ENCODE measurements at places on chromosomes 3 and 15.

DNA sequence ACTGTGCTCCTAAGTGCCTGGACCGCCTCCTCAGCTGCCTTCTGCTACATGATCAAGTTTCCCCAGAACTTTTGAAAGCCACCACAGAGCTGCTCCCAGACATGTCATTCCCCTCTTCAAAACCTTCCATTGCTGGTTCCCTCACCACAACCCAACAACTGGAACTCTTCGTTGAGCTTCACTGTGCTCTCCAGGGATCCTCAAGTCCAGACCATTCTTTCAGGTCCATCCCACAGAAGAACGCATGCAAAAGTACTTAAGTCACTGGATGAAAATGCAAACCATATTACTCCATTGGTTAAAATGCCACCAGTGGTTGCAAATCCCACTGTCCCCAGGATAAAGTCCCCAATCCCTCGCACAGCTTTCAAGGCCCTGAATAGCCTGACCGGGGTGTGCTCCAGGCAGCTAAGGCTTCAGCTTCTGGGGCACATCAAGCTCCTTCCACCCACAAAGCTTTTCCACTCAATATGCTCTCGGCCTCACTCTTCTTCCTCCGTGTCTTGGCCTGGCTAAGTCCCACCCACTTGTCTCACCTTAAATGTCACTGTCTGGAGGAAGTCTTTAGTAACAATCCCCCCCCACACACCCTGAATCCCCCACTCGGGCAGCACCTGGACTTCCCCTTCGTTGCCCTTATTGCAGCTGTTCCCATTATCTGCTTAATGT lies 84.8 kb downstream of the XXYLT1 start:
- DNase-seq, result no peak

DNA sequence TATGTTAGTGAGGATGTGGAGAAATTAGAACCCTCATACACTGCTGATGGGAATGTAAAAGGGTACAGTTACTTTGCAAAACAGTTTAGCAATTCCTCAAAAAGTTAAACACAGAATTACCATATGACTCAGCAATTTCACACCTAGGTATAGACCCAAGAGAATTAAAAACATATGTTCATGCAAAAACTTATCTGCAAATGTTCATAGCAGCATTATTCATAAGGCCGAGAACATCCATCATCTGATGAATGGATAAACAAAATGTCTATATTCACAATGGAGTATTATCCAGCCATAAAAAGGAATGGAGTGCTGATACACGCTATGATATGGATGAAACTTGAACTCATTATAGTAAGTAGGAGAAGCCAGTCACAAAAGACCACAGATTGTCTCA lies 10.3 kb downstream of the SEC13 start:
- DNase-seq, result no peak

DNA sequence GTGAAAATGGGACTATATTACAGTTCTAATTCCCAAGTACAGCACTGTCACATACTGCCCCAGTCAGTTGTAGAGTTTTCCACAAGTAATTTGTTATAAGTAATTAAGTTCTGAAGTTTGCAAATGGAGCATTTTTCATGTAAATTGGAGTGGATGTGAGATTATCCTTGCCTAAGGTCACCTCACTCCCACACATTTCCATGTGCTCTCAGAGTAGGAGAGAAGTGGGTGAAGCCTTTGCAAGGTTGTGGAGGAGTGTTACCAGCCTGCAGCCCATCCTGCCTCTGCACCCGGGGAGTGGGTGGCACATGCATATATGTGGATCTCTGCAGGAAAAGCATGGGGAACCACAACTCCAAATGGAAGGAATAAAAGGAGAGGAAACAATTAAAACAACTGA lies 169.8 kb downstream of the CD47 start:
- DNase-seq, result no peak

DNA sequence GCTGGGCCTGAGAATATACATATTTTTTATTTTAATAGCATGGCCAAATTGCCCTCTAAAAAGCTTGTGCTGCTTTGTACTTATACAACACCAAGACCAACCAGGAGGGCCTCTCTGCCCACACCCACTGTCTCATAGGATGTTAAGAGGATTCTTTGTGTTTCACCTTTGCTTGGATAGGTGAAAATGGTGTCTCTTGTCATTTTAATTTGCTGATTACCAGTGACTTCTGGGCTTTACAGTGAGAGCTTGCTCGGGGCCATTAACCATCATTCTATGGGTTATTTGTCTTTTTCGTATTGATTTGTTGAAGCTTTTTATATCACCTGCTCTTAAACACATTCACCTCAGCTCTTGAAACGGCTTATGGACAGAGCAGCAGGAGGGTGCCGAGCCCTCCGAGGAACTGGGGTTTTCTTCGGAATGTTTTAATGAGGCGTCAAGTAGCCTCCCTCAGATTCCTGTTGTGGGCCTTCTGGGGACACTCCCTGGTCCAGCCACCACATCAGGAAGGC lies 10.5 kb downstream of the PTH1R start:
- no peak for DNase-seq

DNA sequence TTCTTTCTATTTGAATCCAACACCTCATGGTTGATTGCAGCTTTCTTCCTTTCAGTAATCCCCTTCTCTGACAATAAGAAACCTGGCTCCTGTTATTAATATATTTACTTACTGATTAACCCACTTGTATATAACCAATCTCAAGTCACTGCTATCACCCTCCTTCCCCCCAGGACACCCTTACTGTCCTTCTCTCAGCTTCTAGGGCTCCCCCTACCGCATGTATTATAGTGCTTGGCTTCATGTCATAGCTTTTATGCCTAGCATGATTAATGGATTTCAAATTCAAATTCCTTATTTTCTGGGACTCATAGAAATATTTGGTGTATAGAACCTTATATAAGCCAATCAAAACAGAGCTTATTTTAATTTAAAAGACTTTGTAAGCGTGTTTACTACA lies 75.7 kb upstream of the BNIP2 start:
- DNase-seq, result no peak

DNA sequence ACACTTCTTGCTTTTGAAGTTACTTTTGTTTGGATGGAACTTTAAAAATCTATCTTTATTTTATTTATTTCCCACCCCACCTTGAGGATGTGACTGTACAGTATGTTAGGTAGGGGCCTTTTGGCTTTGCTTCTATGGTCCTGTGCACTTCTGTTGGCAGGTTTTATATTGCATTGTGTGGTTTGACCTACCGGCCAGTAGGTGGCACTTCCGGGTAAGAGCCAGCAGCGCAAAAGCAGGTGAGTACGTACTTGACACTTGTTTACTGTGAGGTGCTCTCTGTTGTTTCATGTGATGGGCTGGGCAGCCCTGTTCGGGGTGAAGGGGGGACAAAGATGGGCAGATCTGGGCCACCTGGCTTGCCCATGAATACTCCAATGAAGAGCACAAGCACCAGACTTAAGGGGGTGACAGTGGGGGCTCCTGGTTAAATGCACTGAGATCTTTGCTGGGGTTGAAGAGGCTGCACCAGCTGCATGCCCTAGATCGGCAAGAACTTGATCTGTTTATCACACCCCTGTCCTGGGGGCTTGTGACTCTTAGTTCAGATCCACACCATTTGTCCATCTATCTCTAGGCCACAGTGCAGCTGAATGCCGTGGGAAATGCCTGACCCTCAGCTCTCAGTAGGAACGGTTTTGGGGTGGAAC lies 131.6 kb downstream of the NLGN1 start:
- DNase-seq, result peak; percentile 42

GRCh38 chr3:192907784-192908183 lies 9.9 kb downstream of the MB21D2 start:
- DNase-seq, result no peak
